ENCODE measurements at places on chromosomes 5 and 9.

DNA sequence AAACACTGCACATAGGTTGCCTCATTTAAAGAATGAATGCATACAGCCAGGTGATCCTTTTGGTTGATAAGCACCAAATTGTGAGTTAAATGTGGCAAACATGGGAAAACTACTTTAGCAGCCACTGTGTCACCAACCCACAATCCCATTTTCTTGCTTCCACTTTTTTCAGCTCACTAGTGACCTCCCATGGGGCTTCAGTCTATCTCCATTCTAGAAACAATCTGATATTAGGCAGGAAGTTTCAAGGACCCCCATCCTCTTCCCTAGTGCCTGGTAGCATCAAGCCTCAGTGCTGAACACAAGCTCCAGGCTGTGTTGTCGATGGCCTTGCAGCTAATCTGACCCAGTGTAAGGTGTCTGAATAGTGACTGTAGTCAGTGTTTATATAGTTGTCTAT, 66.2 kb downstream of the PLPPR1 start:
- no peak for DNase-seq

GRCh38 chr5:154076240-154076922, 37.6 kb downstream of the MFAP3 start:
- no peak for DNase-seq

DNA sequence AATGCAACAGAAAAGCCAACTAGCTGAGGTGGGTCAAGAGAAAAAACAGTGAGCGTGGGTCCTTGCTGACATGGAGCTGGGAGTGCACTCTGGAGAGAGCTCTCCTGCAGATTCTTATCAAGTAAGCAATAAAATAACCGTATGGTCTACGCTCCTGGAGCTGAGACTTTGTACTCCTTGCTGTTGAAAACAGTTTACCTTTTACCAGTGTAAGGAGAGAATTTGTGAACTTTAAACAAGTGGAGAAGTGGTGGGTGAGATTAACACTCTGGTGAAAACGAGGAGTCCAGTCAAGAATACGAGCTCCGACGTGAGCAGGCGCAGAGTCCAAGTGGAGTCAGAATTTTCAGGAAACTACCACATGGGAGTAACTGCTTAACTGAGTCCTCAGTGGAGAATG, 156.1 kb upstream of the ERCC6L2 start:
- no peak for DNase-seq

GRCh38 chr5:146205499-146206202, 2.2 kb downstream of the RBM27 start:
- no peak for DNase-seq

DNA sequence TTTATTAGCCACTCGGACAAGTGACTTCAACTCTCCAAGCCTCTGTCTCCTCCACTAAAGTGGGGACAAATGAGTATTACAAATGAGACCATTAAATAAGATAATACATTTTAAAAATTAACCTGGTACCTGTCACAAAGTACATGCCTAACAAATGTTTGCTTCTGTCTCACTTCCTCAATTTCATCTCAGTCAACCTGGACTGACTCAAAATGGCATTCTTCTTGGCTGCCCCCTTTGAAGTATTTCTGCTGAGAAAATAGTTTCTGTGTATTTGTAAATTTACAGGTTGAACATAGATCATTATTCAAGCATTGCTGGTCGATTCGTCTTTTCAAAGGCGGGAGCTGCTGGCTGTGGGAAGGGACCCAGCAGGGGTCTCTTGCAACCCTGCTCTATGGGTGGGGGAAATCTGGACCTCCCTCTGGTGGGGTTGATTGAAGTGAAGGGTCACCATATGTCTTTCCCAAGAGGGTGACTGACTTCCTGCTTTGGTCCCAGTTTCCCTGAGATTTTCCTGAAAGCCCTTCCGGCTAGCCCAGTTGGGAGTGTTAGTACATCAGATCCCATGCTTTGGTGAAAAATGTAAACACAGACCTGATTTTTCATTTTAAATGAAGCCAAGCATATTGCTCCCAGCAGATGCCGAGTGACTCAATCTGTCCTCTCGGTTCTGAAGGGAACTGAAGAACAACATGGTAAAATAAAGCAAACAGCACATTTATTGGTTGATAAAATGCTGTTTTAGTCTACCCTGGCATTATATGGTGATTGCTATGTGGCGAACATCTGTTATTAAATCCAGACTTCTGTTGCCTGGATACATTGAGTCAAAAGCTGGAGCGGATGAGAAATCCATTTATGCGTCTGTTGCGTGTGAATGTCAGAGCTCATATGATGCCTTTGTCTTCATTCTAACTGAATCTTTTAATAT, 73.0 kb downstream of the KCNIP1 start:
- DNase-seq, result no peak

DNA sequence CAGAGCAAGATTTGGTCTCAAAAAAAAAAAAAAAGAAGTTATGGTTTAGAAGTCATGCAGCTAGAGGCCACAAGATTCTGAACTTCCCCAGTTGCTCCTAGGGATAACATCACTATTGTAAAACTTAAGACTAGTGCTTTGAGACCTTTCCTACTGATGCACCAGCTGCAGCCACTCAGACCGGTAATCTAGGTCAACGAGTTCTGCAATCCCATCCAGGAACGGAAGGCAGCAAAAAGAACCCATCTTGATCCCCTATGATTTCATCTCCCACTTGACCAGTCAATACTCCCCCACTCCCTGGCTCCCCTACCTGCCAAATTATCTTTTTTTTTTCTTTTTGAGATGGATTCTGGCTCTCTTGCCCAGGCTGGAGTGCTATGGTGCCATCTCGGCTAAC, 46.9 kb upstream of the TTC39B start:
- DNase-seq, result peak; percentile 8

- no peak for DNase-seq
These were observed 539.6 kb upstream of the CLINT1 start for GRCh38 chr5:158398360-158399201.

DNA sequence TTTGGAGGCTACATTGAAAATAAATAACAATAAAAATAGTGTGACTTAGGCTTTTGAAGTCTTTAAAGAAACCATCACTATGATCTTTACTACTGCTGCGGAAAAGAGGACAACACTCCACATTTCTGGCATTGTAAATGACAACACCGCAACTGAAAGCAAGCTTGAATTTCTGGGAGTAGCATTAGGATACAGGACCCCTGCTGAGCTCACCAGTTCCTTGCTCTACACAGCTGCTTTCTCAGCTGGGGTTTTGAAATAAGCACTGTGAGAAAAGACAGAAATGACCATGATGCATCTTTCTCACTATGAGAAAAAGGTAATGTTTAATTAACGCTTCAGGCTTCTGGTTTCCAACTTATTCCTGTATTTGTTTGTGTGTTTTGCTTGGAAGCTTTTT, 168.0 kb downstream of the TAF11L14 start:
- no peak for DNase-seq

- no peak for DNase-seq
These were observed 1.5 kb downstream of the SYNPO start for GRCh38 chr5:150641824-150642566.

DNA sequence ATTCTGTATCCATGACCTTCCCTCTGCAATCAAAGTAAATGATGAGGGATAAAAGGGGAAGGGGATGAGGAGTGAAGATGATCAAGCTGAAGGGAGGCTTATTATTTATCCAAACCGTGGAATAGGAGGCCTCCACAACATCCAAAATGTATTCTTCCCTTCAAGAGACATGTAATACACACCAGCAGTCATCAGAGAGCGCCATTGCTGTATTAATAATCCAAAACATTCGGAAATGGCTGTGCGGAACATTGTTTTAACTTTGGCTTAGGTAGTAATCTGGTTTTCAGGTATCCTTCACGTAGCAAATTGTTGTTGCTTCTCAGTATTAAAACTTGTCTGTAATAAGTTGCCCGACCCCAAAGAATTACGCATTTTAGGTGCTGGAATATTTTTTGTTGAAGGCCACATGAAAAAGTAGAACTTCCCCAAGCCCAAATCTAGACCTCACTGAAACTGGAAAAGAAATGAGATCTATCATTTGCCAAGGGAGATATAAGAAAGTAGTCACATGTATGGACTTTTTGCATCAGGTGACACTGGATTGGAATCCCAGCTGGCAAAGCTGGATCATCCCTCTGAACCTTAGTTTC, 2.6 kb upstream of the BOD1 start:
- DNase-seq, result peak; percentile 68

DNA sequence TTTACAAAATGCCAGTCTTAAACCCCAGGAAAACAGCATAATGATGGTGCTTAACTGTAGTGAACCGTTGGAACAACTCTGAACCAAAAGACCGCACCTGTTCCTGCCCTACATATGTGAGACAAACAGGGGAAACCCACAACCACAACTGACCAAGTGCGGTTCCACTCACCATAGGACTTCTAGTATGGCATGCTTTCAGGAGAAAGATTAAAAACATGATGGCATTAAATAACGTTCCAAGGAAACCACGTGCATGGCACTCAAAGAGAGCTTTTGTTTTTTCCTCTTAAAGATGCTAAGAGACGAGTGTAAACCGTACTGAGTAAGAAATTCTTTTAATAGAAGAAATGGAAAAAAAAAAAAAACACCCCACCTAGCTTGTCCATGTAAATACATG, 119.8 kb downstream of the SSBP2 start:
- no peak for DNase-seq

DNA sequence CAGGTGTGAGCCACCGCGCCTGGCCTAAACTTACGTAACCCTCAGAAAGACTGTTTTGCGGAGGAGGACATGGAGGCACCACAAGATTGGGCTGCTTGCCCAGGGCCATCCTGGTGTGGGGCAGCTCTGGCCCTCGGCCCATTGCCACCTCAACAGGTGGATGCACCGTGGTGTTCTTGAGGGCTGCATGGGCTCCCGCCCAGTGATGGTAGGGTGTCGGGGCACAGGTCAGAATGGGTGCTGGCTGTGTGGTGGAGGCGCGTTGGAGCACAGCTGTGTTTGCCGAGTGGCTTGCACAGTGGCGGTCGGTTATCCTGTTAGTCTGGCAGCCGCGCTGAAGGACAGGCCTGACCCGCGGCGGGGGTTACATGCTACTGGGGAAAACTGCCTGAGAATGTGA, 196.9 kb downstream of the CACNA1B start:
- no peak for DNase-seq

DNA sequence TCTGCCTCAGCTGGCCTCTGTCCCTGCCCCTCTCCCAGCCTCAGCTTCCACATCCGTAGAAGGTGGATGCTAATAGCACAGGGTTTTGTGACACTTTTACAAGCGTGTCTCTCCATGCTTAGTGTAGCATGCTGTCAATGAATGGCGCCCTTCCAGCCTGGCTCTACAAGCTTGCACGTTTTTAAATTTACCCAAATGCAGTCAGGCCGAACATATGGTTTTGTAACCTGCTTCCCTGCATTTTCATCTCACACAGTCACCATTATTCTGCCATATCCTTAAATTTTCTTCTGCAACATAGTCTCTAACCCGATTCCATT, 28.8 kb downstream of the FAM163B start:
- no peak for DNase-seq

DNA sequence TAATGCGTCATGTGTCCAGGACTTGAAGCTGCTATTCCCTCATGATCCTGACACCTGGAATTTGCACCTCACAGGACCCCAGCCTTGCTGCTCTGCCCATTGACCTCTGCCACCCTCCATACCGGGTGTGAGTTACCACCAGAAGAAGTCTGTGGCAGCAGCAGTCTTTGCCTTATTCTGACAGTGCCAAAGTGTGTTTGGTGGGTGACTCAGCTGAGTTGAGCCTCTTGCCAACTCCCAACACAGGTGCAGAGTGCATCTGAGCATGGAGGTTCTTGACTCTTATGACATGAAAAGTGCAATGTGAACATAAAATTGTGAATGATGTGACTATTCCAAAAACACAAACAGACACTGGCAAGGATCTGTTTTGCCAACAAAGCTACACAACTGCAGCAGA, 1166.5 kb upstream of the CDH18 start:
- DNase-seq, result no peak

GRCh38 chr9:124580186-124580585, 73.0 kb upstream of the NR5A1 start:
- DNase-seq, result peak; percentile 12

GRCh38 chr9:137452761-137453642, 6.1 kb downstream of the NSMF start:
- no peak for DNase-seq

DNA sequence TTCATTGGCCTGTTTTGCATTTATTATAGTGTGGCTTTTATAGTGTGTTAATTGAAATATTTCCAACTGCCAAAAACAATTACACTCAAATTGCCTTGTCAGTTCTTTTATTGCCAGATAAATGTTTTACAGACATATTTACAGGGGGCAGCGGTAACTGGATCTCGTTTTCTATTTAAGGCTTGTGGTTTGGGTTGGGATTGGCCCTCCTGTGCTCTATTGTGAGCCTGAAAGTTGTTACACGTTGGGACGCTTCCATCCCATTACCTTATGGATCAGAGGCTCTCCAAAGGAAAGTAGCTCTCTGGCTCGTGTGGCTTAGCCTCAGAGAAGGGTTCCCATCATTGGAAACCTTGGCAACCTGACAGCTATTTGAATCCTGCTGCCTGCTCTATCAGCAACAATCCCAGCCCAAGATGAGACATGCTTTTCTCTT, 20.8 kb downstream of the DNAI1 start:
- no peak for DNase-seq

- DNase-seq, result no peak
These were observed 29.8 kb downstream of the NCS1 start for GRCh38 chr9:130201974-130202373.

- DNase-seq, result peak; percentile 95
These were observed 3.3 kb downstream of the PRELID1 start for GRCh38 chr5:177306674-177307543.

DNA sequence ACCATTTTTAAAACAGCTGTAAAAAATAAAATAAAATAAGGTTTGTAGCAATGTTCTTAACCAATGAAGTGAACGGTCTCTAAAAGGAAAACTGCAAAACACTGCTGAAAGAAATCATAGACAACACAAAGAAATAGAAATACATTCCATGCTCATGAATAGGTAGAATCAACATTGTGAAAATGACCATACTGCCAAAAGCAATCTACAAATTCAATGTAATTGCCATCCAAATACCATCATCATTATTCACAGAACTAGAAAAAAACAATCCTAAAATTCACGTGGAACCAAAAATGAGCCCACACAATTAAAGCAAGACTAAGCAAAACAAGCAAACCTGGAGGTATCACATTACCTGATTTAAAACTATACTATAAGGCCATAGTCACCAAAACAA, 67.6 kb upstream of the RGMB start:
- DNase-seq, result no peak

- DNase-seq, result peak; percentile 18
These were observed 223.1 kb upstream of the DAP start for GRCh38 chr5:10984021-10984715.

- DNase-seq, result no peak
These were observed 233.7 kb upstream of the ADAMTSL1 start for GRCh38 chr9:18240213-18240612.

All from suppressor macrophage treated with lipopolysaccharide for 1 hour (primary cell).